Regular cardiac myocyte (primary cell): ENCODE measurements at places on chromosomes 12 and 14. TPM values are rescaled to one million over a fixed set of nuclear protein-coding genes. Genes with fewer than 3 reads are reported as not detected.

The SYNE3 gene
- total RNA-seq: 5.9 and 10.2 TPM in 2 replicates

The DGLUCY gene
- 28.4 and 43.7 TPM in 2 replicates for total RNA-seq

The LALBA gene
- total RNA-seq: not detected in 2 replicates

The TMPRSS12 gene
- total RNA-seq: not detected in 2 replicates

The LYZ gene
- total RNA-seq: under 0.01 and 0.28 TPM in 2 replicates

The SERPINA1 gene
- under 0.01 and 0.19 TPM in 2 replicates for total RNA-seq

The DMAC2L gene
- total RNA-seq: 2.3 and 5.2 TPM in 2 replicates

The PLEKHD1 gene
- total RNA-seq: under 0.01 TPM in 1 of 2 replicates, not detected in the other

The ACRBP gene
- under 0.01 TPM in 1 of 2 replicates, not detected in the other for total RNA-seq

The PRH2 gene
- 0.19 TPM in 1 of 2 replicates, not detected in the other for total RNA-seq

The PLEKHG3 gene
- total RNA-seq: 3.5 and 5.4 TPM in 2 replicates

The JPH4 gene
- total RNA-seq: not detected in 2 replicates

The KLHL42 gene
- total RNA-seq: 25.9 and 26.6 TPM in 2 replicates

The A2M gene
- 3.3 and 11.8 TPM in 2 replicates for total RNA-seq
